ENCODE measurements at places on chromosomes 13 and 19.

DNA sequence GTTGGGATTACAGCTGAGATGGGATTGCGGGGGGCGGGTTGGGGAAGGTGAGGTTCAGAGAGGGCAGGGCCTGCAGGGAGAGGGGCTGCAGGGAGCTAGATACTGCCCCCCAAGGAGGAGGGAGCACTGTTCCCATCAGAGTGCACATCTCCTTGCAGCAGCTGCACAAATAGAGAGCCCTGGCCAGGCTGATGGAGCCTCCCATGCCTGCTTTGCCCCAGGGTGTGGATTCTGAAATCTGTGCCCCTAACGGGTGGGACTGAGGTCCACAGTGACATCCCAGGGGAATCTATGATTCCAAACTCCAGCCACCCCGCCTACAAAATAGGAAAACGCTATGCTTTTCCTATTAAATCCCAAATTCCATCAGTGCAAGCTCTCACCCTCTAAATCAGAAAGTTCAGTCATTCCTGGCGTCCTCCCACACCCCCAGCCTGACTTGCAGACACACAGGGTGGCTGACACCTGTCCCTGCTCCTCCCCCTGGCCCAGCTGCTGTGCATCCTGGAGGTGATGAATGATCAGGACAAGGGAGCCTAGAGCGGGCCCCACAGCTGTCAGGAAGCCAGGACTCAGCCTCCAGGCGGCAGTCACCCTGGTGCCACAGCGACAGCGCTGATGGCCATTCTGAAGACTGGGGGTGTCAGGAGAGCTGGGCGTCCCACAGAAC lies 6.3 kb upstream of the CEACAM21 start:
- no peak for DNase-seq

DNA sequence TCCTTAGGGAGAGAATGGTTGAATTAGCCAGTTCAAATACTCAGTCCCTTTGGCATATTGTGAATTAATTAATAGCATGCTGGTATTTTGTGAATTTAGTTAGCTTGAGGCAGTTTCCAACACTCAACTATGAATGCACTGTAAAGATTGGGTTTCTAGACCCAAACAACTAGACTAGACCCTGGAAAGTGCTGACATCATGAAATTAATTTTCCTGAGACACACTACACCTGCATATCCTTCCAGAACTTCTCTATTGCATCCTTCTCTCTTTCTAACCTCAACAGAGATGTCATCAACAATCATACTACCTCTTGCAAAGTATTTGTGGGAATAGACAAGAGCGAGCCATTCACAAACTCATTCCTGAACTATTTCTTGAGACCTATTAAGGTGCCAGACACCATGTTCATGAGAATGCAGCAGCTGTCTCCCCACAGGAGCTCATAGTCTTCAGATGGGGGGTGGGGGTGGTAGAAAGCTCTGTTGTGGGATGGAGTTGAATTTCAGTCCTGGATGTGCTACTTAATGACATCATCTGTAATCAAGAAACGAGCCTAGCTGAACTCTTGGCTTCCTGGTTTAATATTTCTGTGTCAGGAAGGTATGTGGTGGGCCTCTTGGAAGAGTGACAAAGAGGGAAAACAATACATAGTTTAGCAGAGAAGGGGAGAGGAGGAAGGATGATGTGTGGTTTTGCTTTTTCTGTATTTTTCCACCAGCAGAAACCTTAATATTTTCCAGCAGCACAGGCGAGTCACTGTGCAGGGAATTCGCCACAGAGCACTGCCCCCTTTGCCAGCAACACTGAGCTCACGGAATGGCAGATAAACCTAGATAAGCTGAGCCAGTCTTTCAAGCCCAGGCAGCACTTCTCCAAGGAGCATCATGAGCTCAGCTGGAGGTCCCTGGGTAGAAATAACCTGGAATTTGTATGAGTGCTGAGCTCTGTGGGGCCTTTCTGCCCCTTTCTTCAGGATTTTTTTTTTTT lies 53.1 kb upstream of the CYSLTR2 start:
- DNase-seq, result no peak

- DNase-seq, result peak; percentile 47
Observed at GRCh38 chr19:3982701-3983541, 2.3 kb downstream of the EEF2 start.

DNA sequence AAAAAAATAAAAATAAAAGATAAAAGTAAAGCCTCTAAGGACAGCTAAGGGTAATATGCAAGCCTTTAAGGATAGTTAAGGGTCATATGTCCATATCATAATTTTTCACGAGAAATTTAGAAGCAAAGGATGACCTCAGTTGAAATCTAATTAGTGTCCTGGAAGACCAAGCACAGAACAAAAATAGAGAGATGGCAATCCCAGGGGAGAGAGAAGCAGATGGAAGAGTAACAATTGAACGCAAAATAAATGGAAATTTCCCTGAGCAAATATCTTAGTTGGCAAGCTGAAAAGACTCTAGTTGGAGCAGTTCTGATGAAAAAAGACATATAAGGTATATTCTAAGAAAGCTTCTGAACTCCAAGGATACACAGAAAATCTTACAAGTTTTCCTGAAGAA lies 275.4 kb downstream of the NALCN start:
- DNase-seq, result no peak

- no peak for DNase-seq
Observed at GRCh38 chr13:27370305-27370872, 54.0 kb upstream of the GTF3A start.

- no peak for DNase-seq
Observed at GRCh38 chr13:51971520-51972426, 39.5 kb downstream of the ATP7B start.

GRCh38 chr13:42396501-42396900 lies 124.5 kb downstream of the AKAP11 start:
- DNase-seq, result no peak

GRCh38 chr13:90415902-90416301 lies 931.6 kb upstream of the MIR17HG start:
- DNase-seq, result no peak

DNA sequence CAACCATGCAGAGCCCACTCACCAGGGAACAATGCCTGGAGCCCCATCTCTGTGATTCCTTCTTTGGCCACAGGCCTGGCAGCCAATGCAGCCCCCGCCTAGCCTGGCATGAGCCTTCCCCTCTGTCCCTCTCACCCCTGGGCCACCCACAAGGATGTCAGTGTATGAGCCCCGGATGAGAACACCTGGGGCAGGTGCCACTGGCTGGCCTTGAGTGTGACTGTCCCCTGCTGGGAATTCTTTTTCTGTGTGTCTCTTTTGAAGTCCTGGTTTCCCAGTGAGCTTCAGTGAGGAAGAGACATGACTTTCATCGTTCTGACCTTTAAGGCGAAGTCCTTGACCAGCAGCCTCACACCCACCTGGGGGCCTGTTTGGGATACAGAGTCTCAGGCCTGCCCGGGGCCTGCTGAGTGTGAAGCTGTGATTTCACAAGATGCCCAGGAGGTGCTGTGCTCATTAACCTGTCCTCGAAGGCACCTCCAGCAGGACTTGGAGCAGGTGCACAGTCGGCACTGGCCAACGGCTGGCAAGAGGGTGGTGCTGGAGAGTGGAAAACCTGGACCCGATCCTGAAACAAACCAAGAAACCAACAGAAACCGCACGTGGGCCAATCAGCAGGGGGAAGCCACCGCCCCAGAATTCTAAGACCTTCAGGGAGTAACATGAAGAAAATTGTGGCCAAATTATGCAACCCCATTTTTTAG lies 27.4 kb upstream of the SPACA7 start:
- no peak for DNase-seq

GRCh38 chr19:18558604-18559003 lies 934 bp downstream of the KXD1 start:
- peak; percentile 40 for DNase-seq

- DNase-seq, result no peak
Observed at GRCh38 chr19:4933528-4933927, 24.2 kb downstream of the UHRF1 start.

GRCh38 chr19:46697204-46697960 lies 19.5 kb downstream of the PRKD2 start:
- peak; percentile 100 for DNase-seq

- peak; percentile 27 for DNase-seq
Observed at GRCh38 chr19:40055049-40055448, 982 bp downstream of the ZNF780B start.
